Smooth muscle cell of the brain vasculature (primary cell): ENCODE measurements at places on chromosomes 1 and 21.

DNA sequence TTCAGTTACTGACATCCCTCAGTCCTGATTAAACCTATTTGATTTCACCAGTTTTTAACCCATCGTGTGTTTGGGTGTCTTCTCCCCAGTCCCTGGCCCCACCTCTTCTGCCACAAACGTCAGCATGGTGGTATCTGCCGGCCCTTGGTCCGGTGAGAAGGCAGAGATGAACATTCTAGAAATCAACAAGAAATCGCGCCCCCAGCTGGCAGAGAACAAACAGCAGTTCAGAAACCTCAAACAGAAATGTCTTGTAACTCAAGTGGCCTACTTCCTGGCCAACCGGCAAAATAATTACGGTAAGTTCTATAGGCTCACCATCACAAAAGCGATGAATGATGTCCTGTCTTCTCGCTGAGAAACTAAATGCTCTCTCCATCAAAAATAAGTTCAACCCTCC, 28.7 kb downstream of the NBPF3 start:
- DNase-seq = no peak

DNA sequence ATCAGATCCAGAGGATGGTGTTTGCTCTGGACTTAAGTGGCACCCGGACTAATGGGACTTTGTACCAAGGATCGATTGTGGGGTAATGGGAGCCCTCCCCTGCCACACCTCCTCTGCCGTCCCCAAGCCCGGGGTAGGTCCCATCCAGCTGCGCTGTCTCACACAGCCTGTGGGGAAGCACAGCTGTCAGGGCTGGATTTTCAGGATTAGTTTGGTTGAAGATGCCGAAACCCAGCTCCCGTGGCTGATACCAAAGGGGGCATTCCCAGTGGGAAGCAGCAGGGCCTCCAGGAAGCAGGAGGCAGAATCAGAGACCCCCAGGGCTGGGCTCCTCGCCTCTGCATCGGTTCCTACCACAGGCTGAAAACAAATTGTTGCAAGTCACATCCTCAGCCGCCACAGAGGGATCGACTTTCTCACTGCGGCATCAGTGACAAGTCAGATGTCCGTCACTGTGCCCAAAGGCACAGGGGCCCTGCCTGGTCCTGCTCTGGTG, 59.7 kb downstream of the MATN1 start:
- DNase-seq = no peak

- no peak for DNase-seq
These were observed 81.7 kb downstream of the MAN1C1 start for GRCh38 chr1:25698252-25698651.

DNA sequence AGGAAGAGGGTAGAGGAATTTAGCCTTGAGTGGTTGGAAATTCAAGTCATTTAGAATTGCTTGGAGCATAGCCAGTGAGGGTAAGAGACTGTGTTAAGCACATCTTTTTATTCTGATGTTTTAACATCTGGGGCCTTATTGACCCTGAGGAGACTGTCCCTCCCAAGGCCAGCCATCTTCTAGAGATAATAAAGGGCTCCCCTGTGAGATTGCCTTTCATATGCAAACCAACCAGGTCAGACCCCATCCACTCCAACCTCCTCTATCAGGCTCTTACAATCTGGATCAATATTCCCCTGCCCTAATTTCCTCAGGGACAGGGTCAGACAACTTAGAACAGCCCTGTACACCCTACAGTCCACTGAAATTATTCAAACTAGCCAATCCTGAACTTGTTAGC, 93.8 kb downstream of the ATP1B1 start:
- no peak for DNase-seq

DNA sequence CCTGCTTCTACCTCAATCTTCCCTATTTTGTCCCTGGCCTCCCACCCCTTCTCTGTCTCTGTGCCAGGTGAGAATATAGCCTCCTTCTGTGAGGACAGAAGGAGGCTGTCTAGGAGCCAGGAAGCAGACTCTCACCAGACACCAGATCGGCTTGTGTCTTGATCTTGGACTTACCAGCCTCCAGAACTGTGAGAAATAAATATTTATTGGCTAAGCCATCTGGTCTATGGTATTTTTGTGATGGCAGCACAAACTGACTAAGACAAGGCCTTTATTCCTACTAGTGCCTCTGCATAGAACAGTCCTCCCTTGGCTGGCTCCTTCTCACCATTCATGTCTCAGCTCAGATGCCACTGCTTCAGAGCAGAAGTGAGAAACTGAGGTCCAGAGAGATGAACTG, 1.9 kb downstream of the GPN2 start:
- no peak for DNase-seq

DNA sequence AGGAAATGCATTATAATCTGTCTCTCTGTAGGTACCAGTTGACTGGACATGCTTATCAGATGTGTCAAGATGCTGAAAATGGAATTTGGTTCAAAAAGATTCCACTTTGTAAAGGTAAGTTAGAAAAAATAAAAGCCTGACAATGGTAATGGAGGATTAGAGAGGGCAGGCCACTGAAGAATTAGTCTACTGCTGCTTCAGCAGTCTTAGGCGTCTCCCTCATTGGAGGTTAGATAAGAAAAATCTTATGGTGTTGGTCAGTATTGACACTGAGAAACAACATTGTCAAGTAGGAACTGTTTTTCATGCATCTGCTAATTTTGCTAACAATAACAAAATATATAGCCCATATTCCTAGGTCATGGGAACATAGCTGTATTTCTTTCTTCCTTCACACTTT, 20.1 kb downstream of the CR2 start:
- DNase-seq = no peak

DNA sequence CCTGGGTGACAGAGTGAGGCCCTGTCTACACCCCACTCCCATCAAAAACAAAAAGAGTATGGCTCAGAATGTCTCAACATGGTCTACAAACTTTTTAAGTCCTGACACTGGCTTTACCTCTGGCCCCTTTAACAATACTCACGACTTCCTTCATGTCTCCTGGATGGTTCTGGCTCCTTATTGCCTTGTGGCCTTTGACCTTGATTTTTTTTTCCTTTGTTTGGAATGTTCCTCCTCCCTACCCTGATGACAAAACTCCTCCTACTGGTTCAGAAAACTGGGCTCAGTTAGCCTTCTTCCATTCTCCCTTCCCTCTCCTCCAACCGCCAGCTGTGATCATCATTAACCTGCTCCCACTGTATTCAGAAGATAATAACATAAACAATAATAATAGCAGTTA, 4.6 kb upstream of the SOAT1 start:
- DNase-seq = no peak

DNA sequence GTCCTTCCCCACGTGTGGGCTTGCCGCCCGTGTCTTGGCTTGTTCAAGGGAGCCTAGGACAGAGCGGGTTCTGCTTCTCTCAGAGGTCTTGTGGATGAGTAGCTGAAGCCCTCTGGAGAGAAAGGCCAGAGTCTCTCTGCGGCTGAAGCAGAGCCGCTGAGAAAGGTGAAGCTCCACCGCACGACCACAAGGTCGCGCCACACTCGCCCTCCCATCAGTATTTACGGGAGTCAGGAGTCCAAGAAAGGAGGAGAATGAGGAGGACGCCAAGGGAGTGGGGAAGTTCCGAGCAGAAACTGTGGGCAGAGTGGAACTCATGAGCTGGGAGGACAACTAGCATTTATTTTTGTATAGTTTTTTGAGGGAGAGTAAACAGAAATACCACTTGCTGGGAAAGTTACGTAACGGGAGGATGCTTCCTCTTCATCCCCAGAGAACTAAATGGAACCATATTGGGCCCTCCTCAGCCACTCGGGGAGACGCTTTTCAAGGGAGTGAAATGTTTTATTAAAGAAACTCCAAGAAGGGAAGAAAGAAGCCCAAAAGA, 51.6 kb upstream of the HAO2 start:
- no peak for DNase-seq

GRCh38 chr21:46196733-46197132, 12.5 kb upstream of the SPATC1L start:
- DNase-seq = no peak

DNA sequence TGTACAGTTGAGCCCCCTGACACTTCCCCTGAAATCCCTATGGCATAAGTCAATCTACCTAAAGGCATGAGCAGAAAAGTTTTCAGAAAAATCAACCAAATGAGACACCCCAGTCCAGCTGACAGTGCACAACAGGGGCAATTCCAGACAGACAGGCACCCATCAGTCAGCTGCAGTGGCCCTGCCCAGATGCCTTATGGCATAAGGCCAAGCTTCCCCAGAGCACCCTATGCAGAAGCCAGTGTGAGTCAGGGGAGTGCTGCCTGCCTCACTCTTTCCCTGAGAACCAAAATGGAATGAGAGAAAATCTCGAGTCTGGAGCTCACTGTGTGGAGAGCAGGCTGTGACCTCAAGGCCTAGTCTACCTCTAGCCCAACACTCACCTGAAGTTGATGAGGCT, 38.1 kb downstream of the MRAP start:
- DNase-seq = no peak

GRCh38 chr1:110605446-110605845, 712 bp downstream of the KCNA2 start:
- DNase-seq = no peak

GRCh38 chr1:209218113-209218512, 365.4 kb upstream of the CAMK1G start:
- DNase-seq = no peak

- DNase-seq = no peak
These were observed 12.4 kb downstream of the RIPK4 start for GRCh38 chr21:41754479-41754891.

DNA sequence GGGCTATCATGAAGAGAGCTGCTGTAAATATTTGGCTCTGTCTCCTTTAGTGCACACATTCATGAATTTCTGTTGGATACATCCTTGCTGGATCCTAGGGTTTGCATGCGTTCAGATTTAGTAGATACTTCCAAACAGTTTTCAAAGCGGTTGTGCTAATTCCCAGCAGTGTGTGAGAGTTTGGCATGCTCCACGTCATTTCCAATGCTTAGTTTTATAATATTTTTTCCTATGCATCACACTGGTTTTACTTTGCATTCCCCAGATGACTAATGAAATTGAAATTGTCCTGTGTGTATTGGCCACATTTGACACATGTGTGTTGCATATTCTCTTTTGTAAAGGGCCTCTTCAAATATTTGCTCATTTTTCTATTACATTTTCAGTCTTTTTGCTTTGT, 18.5 kb upstream of the AADACL3 start:
- DNase-seq = no peak

DNA sequence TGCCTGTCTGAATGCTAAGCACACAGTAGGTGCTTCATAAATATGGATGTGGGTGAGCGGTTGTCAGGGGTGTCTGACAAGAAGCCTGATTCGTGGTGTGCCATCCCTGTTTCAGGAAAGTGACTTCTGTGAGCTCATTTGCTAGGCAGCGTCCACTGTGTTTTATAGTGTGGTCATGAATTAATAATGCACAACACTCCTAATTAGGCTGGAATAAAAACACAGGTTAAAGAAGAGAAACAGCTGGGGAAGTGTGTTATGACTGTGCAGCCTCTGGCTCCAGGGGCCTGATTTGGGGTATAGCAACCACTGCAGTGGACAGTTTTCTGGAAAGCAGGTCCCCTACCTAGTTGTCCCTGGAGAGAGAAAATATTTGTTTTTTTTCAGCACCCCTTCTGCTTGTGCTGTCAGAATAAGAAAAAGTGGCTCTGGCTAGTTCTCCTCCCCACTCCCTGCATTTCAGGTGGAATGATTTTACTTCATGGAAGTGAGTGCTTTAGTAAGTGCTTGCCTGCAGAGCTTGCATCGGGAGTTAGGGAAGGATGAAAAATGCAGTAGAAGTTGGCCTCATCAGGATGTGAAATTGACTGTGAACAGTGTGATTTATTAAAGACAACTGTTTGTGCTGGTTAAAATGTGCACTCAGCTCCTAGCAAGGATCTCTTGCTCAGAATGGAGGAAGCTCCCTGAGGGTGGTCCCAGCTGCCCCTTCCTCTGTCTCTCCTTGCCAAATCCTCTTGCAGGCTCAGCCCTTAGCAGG, 333.8 kb downstream of the HHAT start:
- DNase-seq = no peak
